ENCODE measurements at places on chromosomes 11 and 22. TPM values are rescaled to one million over a fixed set of nuclear protein-coding genes. Genes with fewer than 3 reads are reported as not detected.

The UVRAG gene
- total RNA-seq, result 32.3 TPM

The LMO1 gene
- 12.9 TPM for total RNA-seq

The SYT9 gene
- total RNA-seq, result 29.1 TPM

The TEX12 gene
- 1.8 TPM for total RNA-seq
